Astrocyte (in vitro differentiated cells and primary cell): ENCODE measurements at places on chromosomes 12 and 14. TPM values are rescaled to one million over a fixed set of nuclear protein-coding genes. Genes with fewer than 3 reads are reported as not detected.

A2ML1 gene
- total RNA-seq: not detected in 2 replicates

MYRFL gene
- total RNA-seq: 0.20 and 0.26 TPM in 2 replicates

RCOR1 gene
- total RNA-seq: 31.0 and 31.7 TPM in 2 replicates

NOP9 gene
- 22.9 and 23.5 TPM in 2 replicates for total RNA-seq

C12orf75 gene
- 130 and 163 TPM in 2 replicates for total RNA-seq

ADCY6 gene
- total RNA-seq: 28.9 and 33.5 TPM in 2 replicates

CLEC4C gene
- total RNA-seq: not detected in 2 replicates

MSI1 gene
- total RNA-seq: 16.0 and 16.4 TPM in 2 replicates

SERPINA9 gene
- total RNA-seq: 0.22 TPM in 1 of 2 replicates, not detected in the other

FSCB gene
- total RNA-seq: not detected in 2 replicates
